ENCODE measurements at places on chromosomes 11 and 22. TPM values are rescaled to one million over a fixed set of nuclear protein-coding genes. Genes with fewer than 3 reads are reported as not detected.

DNA sequence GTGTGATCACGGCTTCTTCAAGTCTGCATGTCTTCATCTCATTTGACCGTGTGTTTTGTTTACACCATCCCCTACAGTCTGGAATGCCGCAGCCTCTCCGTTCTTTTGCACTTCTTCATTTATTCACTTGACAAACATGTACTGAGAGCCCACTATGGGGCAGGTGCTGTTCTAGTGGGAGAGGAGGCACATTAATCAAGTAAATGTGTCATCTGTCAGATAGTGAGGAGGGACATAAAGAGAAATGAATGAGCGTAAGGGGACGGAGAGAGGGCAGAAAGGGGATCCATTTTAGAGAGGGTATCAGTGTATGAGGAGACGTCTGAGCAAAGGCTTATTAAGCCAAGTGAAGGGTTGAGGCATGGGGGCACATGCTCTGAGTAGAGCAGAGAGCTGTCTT lies 54.0 kb upstream of the CECR2 start:
- DNase-seq = no peak

- DNase-seq = no peak
These were observed 12.9 kb downstream of the MPEG1 start for GRCh38 chr11:59199546-59200422.

DNA sequence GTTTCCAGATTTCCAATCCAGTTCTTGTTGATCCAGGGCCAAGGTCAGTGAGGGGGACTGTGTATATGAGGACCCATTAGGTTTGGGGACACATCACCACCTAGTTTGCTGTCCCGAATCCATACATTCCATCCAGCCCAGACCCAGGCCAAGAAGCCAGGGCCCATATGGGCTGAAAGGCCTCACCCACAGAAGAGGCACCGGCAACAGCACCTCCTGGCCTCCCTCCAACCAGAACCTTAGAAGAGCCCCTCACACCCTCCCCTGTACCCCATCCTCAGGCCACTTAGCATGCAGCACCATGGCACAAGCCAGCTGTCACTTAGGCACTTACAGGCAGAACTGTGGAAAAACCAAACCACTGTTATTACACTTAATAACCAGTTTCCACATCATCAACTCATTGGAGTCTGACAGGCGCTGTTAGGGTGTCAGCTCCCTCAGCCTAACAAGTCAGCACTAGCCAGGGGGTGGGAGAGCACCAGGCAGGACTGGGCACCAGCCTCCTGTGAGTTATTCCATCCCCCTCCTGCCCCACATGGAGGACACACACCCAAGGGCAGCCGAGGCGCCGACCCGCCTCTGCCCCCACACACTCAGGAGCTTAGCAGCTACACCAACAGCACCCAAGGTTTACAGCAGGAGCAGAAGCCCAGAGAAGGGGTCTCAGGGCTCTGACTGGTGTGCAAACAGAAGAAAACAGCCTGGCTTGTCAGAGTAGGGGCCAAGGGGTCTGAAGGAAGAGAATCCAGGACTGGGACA lies 132.0 kb downstream of the BUD13 start:
- DNase-seq = no peak

DNA sequence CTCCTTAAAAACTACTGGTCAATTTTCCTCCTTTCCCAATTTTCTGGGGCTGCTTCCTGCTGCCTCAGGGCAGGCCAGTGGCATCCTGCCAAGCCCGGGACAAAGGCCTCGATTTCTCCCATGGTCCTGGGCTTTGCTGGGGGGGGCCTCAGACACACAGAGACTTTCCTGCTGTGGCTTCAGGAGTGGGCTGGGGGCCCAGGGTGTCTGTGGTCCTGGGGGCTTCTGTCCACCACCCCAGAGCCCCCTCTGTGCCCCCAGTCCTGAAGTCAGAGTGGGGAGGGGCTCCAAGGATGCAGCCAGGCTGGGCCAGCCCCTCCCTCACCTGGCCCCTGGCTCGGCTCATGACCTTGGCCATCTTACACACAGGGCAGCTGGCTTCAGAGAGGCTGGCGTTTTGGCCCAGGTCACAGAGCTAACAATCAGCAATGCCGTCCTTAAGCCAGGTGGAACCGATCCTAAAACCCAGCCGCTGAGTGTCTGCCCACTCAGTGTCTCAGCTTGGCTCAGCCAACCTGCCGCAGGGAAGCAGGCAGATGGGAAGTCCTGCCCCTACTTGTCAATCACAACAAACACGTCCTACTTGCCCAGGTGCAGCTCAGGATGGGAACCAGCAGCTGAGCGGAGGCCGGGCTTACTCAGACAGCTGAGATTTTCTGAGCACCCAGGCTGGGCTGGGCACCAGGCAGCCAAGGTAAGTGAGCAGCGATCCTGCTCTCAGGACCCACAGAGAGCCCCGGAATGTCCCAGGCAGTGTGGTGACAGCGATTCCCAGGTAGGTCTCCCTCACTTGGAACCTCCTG lies 34.6 kb downstream of the OSBPL5 start:
- no peak for DNase-seq

DNA sequence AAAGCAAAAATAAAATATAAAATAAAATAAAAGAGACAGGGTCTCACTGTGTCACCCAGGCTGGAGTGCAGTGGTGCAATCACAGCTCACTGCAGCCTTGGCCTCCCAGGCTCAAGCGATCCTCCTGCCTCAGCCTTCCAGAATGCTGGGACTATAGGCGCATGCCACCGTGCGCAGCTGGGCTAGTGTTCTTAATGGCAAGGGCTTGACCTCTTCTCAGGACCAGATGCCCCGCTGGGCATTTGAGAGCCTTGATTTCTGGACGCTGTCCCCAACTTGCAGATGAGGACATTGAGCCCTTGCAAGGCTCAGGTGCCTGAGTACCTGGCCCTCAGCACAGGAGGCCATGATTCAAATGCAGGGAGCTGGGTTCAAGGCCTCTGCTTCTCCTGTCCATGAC lies 82.6 kb downstream of the DHCR7 start:
- DNase-seq = no peak

DNA sequence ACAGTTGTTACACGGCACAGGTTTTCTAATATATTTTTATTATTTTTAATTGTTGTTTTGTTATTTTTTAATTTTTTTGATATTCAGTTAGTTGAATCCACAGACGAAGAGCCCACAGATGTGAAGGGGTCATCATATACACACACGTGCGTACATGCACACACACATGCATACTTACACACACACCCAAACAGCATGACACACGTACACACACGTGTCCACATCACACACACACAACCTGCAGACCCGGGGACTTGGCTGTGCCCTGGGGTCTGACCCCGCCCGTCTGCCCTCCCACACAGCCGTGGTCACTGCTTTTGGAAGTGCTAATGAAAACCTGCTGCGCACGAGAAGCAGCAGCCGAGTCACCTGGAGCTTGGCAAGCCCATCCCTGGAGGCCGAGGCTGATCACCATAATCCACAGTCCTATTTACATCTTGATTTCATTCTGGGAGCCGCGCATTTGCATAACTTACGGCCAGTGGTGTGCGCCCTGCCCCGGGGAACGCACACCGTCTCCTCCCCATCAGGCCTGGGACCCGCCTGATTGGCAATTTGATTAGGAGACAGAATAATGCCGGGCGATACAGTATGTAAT lies 110.3 kb downstream of the BRD1 start:
- DNase-seq = no peak

GRCh38 chr11:11370962-11371303 lies 17.9 kb upstream of the CSNK2A3 start:
- DNase-seq = no peak

- no peak for DNase-seq
These were observed 40.5 kb downstream of the DKK3 start for GRCh38 chr11:11967669-11968510.

DNA sequence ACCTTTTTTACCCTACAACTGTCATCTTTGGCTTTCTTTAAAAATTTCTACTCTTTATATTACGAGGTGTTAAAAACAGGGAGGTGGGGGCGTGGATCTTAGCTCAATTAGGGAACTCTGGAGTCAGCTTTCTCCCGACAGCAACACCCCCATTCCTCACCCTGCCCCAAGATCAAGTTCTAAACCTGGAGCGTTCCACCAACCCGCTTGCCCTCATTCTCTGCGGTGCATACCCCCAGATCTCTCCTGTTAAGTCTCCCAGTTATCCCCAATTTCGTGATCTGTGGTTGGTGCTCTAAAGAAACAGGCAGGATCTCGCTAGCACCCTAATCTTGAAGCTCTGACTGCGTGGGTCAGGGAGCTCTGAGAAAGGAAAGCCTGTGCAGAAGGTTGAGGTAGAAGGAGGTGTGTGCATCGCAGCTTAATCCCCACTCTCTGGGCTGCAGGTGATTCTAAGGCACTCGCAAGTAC lies 177.3 kb upstream of the NTM start:
- no peak for DNase-seq

DNA sequence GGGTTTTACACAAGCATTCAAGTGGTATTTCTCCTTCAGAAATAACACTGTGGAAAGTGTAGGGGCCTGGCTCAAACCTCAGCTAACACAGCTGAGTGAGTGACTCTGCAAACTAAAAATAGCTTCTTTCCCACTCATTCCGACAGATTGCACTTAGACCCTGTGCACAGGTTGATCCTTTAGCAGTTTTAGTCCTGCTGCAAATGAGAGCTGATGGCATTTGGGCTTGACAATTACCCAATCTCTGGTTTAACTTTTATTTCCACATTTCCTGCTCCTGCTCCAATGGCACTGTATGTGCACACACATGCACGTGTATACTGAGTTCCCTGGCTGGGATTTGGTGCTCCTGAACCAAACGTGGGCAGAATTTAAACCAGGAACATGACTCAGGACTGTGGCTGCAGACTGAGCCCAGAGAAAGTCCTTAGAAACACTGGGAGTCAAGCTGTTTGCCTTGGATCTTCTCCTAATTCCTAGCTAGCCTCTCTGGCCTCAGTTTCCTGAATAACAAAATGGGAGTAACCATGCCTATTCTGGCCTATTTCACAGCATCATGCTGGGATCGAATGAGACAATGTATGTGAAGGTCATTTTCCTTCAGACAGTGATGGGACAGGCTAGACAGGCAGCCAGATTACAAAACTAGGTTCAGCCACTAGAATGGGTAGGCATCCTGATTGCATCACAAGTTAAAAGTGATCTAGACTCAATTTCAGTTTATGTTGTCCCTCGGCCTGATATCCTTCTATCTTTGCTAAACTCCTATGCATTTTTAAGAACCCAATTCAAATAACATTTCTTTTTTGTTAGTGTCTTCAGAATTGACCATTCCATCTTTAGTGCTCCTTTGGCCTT lies 58.2 kb downstream of the SERGEF start:
- DNase-seq = no peak

The ADM gene
- 1.5 TPM for total RNA-seq

The SCGB1D2 gene
- total RNA-seq = not detected

The P2RY6 gene
- 0.44 TPM for total RNA-seq

The FIBIN gene
- total RNA-seq = not detected

The PANX2 gene
- total RNA-seq = 0.11 TPM
